ENCODE measurements at places on chromosomes 3 and 15.

- no peak for DNase-seq
Observed at GRCh38 chr3:19539518-19540392, 391.4 kb downstream of the KCNH8 start.

GRCh38 chr15:91992945-91993344 is 139.4 kb downstream of the SLCO3A1 start:
- DNase-seq, result no peak

GRCh38 chr3:193783166-193783896 is 190.3 kb downstream of the OPA1 start:
- DNase-seq, result peak; percentile 65

DNA sequence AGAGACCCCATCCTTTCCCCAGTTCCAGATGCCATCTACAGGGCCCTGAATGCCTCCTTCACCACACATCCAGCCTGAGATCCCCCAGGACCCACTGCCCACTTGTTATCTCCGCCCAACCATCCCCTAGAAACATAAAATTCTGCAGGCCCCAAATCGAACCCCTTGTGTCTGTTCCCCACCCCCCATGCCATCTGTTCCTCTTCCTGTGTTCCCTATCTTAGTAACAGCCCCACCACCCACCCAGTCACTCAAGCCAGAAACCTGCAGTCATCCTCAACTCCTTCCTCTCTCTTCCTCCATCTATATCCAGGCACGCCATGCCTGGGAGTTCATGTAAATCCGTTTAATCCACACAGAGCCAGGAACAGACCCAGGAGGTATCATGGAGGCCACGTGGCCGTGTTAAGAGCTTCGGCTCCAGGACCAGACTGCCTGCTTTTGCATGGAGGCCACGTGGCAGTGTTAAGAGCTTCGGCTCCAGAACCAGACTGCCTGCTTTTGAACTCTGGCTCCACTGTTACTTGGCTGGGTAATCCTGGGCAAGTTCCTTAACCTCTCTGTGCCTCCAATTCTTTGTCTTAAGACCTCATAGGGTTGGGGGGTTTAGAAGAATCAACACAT is 4.8 kb downstream of the CSRNP1 start:
- no peak for DNase-seq

DNA sequence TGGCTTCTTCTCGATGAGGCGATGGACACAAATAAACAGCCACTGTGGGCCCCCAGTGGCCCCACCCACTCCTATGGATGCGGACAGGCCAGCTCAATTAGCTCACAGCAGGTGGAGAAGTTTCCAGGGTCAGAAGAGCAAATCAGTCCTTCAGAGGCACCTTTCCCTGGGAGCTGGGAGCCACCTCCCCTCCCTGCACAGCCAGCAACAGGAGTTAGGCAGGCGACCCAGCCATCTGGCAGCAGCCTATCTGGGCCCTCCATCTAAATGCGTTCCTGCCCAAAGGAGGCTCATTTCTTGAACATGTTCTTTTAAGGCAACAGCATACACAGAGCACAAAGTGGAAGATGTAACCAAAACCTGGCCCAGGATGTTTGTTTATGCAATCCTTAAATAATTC is 211.9 kb upstream of the ARRDC4 start:
- no peak for DNase-seq

GRCh38 chr3:181066143-181067087 is 76.9 kb upstream of the DNAJC19 start:
- DNase-seq, result no peak

- peak; percentile 54 for DNase-seq
Observed at GRCh38 chr3:65758876-65759598, 279.7 kb downstream of the MAGI1 start.

DNA sequence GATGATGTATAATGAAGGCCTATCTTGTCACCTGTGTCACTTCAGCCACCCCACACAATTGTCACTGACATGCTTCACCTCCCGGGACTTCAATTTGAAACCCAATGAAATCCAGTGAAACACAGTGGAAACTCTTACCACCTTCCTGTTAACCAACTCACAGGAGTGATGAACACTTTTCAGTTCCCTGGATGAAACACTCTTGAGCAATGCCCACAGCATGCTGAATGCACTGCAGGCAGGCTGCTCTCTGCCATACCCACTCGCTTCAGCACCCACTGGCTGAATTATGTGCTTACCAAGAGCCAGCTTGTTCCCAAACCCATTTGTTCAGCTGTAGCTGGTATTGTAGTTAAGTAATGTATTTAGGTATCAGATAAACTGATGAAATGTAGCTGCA is 47.0 kb downstream of the MAP2K1 start:
- DNase-seq, result no peak

- peak; percentile 51 for DNase-seq
Observed at GRCh38 chr3:37221407-37221806, 47.0 kb upstream of the LRRFIP2 start.

- peak; percentile 14 for DNase-seq
Observed at GRCh38 chr15:79903626-79904025, 6.8 kb upstream of the MTHFS start.

DNA sequence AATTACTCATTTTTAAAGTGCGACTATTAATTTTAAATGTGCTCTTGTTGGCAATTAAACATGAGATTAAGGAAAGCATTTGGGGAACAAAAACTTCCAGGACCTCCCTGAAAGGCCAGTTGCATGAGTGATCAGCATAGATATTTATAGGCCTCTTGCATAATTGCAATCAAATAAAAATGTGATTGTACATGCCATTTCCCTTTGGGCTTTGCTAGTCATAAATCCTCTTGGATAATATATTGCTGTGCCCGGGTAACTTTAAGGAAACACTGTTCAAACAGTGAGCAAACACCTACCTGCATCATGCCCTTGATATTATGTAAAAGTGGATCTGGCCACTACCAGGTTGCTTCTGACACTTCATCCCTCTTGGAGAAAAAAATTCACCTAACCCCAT is 239.1 kb downstream of the MCTP2 start:
- DNase-seq, result no peak

GRCh38 chr3:106826791-106827311 is 550.4 kb upstream of the CCDC54 start:
- peak; percentile 78 for DNase-seq

DNA sequence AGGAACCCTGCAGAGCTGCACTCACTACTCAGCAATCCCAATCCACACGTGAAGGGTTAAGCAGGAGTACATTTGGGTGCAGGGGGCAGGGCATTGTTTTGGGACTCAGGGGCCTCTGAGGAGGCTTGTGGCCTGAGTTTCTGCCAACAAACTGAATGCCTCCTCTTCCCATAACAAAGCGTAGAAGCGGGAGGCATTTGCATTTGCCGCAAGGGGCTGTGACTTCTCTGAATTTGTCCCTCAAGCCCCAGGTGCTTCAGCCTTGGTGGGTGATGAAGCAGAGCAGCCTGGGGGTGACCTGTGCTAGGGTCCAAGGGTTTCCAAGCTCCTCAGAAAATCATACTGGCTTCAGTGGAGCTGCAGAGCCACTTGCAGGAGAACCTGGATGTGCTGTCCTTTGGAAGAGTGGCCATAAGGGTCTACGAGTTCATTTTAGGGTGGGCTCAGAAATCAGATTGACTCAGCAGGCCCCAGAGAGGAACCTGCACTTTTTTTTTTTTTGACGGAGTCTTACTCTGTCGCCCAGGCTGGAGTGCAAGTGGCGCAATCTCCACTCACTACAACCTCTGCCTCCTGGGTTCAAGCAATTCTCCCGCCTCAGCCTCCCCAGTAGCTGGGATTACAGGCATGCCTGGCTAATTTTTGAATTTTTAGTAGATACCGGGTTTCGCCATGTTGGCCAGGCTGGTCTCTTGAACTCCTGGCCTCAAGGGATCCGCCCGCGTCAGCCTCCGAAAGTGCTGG is 1.4 kb upstream of the RPSA start:
- no peak for DNase-seq

DNA sequence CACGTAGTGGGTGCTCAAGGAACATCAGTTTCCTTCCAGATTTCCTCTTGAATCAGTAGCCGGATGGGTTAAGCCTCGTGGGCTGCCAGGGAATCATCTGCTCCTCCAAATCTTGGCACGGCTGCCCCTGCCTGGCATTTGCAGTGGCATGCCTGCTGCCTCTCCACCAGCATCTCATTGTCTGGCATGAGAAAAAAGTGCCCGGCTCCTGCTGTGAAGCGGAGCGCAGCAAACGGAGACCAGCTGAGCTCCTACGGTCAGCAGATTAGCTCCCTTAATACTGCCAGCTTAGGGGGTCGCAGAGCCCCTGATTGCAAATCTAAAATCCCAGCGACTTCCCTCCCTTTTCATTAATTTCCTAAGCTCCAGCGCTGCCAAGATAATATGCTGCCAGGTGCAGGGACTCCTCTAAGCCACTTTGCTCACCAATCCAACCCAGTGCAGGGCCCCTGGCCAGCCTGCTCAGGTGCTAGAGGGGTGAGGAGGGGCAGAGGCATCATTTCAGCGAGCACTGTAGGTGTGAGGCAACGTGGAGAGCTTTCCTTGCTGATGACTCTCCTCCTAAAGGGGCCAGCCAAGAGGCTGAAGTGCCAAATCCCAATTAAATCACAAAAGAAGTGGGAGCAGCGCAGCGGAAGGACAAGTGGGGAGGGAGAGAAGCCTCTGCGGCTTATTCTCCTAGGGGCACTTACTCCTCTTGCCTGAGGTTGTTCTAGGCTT is 49.6 kb upstream of the ST8SIA2 start:
- DNase-seq, result no peak

- no peak for DNase-seq
Observed at GRCh38 chr3:42658771-42659390, 5.4 kb downstream of the ZBTB47 start.

DNA sequence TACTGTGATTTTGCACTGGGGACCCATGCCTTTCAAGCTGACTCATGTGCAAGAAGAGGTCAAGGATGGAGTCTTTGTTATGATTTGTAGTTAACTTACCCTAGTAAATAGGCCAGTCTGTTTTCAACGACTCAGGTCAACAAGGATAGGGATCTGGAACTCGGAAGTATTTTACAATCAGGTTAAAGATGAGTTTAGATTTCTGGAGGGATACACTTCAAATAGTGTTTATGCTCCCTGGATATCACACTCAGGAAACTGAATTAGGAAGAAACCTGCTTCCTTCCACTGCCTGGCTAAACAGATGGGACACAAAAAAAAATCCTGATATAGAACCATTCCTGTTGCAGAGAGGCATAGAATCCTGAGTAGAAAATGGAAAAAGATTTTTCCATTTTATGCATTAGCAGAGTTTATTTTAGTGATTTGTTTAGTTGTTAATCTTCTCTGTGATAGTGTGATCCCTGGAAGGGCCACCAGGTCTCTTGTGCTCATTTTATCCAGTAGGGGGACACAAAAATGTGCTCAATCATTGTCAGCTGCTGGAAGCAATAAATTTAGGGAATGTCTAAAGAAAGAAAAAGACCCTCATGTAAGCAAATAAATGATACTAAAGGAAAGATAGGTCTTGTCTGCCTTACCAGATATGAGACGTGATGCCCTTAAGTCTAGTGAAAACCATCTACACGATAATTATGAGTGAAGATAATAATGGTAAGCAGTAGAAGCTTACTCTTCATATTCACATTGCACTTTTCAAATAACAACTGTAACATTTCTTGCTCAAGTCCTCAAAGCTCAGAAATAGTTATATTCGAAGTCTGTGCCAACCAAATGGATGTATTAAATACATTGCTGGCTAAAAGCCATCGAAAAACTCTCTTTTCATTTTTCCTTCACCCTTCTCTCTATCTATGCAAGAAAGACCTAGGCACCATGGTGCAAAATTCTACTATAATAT is 452.1 kb upstream of the KCNMB2 start:
- DNase-seq, result peak; percentile 15

DNA sequence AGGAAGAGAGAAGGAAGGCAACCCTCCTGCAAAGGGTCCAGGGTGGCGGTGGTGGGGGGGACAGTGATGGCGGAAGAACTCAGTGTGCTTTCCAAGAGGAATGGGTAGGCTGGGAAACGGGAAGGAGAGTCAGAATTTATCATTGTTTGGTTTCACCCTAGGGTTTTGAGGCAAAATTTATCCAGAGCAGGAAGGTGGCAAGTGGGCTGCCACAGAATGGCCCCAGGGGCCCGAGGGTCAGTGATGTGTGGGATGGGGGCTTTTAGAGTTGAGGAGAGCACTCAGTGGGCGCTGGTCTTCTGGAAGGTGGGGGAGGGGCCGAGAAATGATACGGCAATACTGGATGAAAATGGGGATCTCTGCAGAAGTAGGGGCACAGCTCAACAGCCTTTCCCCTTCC is 581 bp downstream of the FAM131A start:
- no peak for DNase-seq

DNA sequence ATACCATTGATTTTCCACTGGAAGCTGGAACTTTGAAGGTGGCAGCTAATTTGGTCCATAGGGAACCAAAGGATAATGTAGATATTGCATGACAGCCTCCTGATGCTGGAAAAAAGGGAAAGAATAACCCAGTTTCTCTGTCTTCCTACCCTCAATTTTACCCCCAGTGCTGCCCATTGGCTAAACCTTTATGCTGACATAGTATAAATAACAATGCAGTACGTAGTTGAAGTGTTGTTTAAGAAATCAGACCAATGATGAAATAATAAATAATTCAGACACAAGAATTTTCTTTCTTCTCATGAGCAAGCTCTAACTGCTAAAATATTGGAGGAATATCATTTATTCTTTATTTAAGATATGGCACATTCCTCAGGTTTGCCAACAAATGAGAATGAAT is 843.4 kb downstream of the EPHA3 start:
- DNase-seq, result no peak

DNA sequence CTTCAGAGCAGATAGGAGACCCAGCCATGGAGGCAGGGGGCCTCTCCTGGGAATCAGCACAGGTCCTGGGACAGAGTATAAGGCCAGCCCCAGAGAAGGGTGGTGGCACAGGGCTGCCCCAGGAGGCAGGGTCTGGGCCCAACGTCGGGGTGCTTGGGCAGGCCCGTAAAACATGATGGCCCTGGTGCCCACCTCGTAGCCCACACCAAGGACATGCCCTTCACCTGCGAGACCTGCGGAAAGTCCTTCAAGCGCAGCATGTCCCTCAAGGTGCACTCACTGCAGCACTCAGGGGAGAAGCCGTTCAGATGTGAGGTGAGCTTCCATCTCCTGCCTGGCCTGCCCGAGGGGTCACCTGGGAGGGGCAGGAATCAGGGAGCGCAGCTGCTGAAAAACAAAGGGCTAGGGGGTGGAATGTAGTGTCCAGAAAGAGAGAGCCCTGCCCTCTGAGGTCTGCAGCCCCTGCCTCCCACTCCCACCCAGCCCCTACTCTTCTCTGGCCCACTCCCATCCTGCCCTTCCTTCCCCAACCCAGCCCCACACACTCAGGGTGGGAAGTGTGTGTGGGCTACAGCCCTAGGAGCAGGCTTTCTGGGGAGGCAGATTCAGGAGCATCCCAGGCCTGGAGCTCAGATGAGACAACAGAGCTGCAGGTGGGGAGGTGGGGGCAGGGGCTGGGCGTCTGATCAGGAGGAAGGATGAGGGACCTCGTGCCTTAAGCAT is 9.5 kb downstream of the ZBTB47 start:
- no peak for DNase-seq

GRCh38 chr3:52021489-52022268 is 26.0 kb upstream of the RPL29 start:
- DNase-seq, result no peak

GRCh38 chr3:56484122-56484521 is 15.9 kb upstream of the ERC2 start:
- DNase-seq, result no peak
